ENCODE measurements at places on chromosomes 12 and 14.

DNA sequence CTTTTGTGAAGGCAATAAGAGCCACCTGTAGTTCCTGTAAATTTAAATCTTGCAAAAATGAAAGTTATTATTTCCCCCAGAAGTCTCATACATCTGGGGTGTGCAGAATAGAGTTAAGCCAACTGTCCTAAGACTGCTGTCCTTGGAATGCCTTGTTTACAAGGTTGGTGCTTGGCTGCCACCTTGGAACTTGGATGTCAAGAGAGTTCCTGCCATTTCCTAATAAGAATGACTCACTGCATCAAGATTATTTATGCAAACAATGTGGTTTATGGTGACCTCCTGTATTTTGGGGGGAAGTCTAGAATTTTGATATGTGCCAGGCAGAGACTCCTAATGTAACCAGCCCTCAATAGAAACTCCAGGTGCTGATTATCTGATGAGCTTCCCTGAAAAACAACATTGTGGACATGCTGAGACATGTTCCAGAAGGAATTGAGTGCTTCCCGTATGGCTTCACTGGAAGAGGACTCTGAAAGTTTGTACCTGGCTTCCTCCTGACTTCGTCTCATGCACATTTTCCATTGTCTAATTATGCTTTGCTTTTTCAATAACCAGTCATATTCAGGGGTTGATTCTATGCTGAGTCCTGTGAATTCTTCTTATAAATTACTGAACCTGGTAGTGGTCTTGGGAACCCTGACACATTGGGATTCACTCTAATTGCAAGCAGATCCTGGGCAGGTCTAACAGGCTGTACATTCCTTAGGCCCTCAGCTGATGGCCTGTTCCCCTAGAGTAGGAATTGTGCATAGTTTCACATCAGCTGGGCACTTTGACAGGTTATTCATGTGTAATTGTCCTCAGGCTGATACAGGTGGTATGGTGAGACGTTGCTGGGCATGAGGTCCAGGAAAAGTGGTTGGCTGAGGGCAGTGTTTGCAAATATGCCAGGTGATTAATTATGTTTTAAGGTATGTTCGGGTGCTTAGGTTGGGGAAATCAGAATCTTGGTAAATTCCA, 1370.7 kb upstream of the TMEM132C start:
- DNase-seq = no peak

DNA sequence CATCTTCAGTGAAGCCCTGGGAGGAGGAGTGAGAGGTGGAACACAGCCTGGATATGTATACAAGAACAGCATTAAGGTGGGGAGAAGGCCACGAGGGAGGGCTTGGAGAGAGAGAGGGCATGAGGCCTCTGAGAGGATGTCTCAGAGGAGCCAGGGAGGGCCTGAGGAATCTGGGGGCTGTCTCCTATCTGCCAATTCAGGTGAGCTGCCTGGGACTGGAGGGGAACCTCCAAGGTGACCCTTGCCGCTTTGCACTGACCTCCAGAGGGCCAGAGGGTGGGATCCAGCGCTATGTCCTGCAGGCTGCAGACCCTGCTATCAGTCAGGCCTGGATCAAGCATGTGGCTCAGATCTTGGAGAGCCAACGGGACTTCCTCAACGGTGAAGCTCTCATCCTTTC, 4.4 kb downstream of the ARHGEF25 start:
- no peak for DNase-seq

- DNase-seq = no peak
These were observed 28.5 kb downstream of the RERG start for GRCh38 chr12:15192720-15193119.

DNA sequence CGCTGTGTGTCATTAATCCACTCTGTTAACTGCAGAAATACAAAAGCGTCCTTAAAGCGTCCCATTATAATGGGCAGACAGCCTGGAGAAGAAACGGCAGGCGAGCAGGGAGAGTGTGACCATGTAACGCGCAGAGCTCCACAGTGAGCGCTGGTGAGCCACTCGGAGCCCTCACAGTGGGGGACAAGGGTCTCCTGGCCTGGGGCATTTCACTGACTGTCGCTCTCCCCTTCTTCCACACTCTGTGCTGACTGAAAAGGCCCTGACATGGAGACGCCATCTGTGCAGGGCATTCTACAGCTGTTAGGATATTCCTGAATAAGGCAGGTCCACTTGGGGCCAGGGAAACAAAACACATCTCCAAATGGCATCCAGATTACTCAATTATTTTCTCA, 24.2 kb downstream of the CCDC92 start:
- no peak for DNase-seq

GRCh38 chr14:98501836-98502235, 770.2 kb downstream of the BCL11B start:
- DNase-seq = no peak

DNA sequence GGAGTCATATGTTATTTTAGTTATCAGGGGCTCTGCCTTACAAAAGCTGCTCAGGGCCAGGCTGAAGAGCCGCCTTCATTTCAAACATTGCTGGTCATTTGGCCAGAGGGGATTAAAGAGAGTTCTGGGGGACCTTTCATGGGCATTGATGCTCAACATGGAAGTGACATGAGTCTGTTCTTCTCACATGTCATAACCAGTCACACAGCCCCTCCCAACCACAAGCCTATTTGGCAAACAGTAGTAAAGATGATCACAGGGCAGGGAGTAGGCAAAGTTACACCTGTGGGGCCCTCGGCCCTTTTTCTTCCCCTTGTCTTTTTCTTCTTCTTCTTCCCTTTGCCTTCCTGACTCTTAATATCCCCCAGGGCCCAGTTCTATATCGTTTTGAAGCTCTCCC, 33.3 kb downstream of the CFAP54 start:
- DNase-seq = no peak

All from natural killer cell (primary cell).